GM13976 (cell line): ENCODE measurements at places on chromosomes 4 and X.

GRCh38 chrX:139423186-139423585 is 107.4 kb upstream of the F9 start:
- no peak for DNase-seq

DNA sequence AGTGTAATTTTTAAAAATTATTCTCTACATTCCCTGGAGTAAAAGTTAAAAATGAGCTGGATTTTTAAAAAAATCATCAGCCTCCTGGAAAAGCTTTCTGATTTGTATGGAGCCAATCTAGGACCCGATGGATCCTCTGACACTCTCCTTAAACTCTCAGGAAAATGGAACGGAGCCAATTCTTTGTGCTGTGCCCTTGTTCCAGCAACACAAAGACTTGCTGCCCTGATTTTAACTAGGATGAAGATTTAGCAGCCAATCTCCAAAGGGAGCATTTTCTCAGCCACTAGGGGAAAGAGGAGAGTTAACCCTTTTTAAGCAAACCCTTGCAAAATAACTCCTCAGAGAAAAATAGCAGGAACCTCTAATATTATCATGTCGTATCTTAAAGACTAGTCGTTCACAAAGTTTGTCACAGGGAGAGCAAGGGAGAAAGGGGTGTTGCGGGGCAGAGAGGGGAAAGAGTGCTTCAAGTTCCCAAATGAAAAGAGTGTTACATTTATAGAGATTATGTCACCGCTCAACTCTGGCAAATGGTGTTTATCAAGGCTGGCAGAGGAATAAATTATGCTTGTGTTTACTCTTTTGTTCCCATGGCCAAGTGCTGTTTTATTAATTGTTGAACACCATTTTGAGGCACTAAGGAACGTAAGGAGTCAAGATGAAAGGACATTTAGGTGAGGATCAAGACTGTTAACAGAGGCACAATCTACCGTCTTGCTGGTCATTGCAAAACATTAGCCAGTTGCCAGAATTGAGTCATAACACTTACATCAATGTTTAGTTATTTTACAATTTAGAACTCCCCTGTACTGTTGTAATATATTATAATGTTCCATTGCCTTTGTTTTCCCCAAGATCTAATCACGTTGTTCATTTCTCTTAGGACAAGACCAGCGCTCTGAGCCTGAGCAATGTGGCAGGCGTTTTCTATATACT is 250.7 kb downstream of the THOC2 start:
- no peak for DNase-seq

DNA sequence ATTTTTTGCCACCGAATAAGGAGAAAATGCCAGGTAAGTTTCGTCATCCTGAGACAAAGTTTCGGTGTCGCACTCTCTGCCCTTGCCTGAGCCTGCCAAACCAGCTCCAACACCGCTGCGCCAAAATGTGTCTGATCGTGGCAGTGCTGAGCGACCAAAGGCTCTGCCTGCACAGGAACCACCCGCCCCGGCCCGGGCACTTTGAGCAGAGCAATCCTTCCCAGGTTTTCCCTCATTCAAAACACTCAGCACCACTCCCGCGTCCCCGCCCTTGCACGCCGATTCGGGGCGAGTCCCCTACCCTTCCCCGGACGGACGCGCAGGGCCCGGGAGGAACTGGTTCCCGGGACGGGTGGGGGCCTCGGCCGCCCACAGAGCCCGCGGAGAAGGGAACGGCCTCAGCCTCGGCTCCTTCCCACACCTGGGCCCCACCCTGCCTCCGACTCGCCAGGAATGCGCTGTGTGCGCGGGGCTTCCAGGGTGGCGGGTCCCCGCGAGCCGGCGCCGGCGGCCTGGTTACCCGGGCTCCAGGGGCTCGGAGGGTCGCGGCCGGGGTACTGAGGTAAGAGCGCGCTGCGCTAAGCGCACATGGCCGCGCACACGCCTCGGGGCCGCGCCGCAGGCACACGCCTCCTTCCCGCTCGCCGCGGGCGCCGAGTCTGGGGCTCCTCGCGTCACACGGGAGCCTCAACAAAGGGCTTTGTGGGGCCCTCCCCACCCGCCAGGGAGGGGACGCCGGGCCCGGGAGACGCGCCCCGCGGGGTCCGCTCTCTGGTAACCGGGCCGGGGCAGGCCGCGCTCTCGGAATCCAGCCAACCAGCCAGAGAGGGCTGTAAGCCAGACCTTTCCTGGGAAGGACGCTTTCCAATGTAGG is at the start of gene C4orf36:
C4orf36 (minus strand) TSS at position 661 of the 874 bp plus-strand sequence. CDS start 902 bp downstream, outside the sequence.
- peak; percentile 69 for DNase-seq

- peak; percentile 65 for DNase-seq
These were observed 92.9 kb downstream of the EGF start for GRCh38 chr4:110005461-110006056.

- DNase-seq, result no peak
These were observed 32.3 kb downstream of the MAML3 start for GRCh38 chr4:140121646-140122045.
